ENCODE measurements at places on chromosomes 5 and 9. TPM values are rescaled to one million over a fixed set of nuclear protein-coding genes. Genes with fewer than 3 reads are reported as not detected.
A peak's percentile ranks its signal among the peaks of the same experiment; 100 is the strongest.

DNA sequence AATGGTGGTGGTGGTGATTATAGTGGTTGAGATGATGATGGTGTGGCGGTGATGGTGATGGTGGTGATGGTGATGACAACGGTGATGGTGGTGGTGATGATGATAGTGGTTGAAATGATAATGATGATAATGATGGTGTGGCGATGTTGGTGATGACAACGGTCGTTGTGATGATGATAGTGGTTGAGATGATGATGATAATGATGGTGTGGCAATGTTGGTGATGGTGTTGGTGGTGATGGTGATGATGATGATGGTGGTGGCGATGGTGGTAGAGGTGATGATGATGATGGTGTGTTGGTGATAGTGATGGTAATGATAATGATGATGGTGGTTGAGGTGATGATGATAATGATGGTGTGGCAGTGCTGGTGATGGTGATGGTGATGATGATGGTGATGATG lies 48.0 kb downstream of the PHF2 start:
- peaks cover 22% of the 10 kb centered on the region for H3K4me1 ChIP-seq
- H3K36me3 ChIP-seq, result no peaks in the 10 kb centered on the region
- no peaks in the 10 kb centered on the region for H3K27me3 ChIP-seq
- no peak for DNase-seq
- H3K27ac ChIP-seq, result no peak overlapping the region
- H3K4me3 ChIP-seq, result no peak overlapping the region

DNA sequence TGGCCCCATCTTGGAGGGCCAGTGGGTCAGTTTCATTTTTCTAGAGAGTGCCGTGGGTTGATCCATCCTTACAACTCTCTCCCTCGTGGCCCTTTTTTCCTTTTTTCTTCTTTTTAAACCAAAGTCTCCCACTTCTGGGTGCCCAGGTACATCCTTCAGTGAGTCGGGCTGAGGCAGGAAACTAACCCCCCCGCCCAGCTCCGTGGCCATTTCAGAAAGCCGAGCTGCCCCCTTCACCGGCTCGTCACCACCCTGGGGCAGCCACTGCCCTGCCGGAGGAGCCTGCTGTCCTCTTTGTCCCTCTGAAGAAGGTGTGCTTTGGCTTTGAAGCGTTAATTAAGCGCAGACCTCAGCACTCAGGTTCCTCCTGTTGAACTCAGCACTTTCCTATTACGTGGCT lies 5.2 kb downstream of the CFAP77 start:
- DNase-seq, result no peak
- H3K4me1 ChIP-seq, result peaks cover 8% of the 10 kb centered on the region
- no peaks in the 10 kb centered on the region for H3K27me3 ChIP-seq
- H3K4me3 ChIP-seq, result no peak overlapping the region
- H3K36me3 ChIP-seq, result no peaks in the 10 kb centered on the region

DNA sequence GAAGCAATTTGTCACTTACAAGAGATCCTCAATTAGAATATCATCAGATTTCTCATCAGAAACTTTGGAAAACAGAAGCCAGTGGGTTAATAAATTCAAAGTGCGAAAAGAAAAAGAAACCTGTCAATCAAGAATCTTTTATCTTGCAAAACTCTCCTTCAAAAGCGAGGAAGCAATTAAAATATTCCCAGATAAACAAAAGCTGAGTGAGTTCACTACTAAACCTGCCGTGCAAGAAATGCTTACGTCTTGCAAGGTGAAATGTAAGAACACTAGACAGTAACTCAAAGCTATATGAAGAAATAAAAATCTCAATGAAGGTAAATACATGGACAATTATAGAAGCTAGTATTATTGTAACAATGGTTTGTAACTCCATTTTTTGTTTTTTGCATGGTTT lies 62.8 kb upstream of the IL33 start:
- no peak overlapping the region for H3K27ac ChIP-seq
- H3K4me3 ChIP-seq, result no peak overlapping the region
- no peaks in the 10 kb centered on the region for H3K4me1 ChIP-seq
- H3K36me3 ChIP-seq, result no peaks in the 10 kb centered on the region

The NXNL2 gene
- total RNA-seq, result not detected

DNA sequence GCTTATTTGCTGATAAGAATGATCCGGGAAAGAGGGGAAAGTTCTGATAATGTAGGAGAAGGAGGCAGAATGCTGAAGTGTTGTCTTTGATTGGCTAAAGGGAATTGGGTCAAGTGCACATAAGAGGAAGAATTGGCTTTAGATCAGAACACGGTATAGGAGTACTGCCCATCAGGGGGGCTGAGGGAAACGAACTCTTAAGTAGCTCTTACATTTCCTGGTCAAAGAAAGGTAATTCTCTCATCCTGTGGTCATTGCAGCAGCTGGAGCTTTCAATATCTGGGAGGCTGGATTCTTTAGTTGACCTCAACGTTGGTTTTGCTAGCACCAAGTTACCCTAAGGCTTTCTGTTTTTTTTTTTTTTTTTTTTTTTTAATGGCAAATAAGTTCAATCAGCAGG lies 178.7 kb upstream of the NR3C1 start:
- DNase-seq, result no peak
- no peak overlapping the region for H3K4me3 ChIP-seq
- no peak overlapping the region for H3K27ac ChIP-seq
- peaks cover 13% of the 10 kb centered on the region for H3K4me1 ChIP-seq
- no peaks in the 10 kb centered on the region for H3K27me3 ChIP-seq

GRCh38 chr5:124790895-124791732 lies 44.7 kb upstream of the ZNF608 start:
- H3K27me3 ChIP-seq, result no peaks in the 10 kb centered on the region
- H3K4me1 ChIP-seq, result no peaks in the 10 kb centered on the region
- H3K36me3 ChIP-seq, result no peaks in the 10 kb centered on the region

- DNase-seq, result no peak
- H3K27me3 ChIP-seq, result no peaks in the 10 kb centered on the region
- no peak overlapping the region for H3K27ac ChIP-seq
- H3K4me1 ChIP-seq, result no peaks in the 10 kb centered on the region
- no peaks in the 10 kb centered on the region for H3K36me3 ChIP-seq
- no peak overlapping the region for H3K4me3 ChIP-seq
Observed at GRCh38 chr5:172525996-172526360, 71.7 kb upstream of the SH3PXD2B start.

- DNase-seq, result no peak
- no peaks in the 10 kb centered on the region for H3K4me1 ChIP-seq
- H3K4me3 ChIP-seq, result no peak overlapping the region
Observed at GRCh38 chr9:2987679-2988078, 143.8 kb upstream of the PUM3 start.

DNA sequence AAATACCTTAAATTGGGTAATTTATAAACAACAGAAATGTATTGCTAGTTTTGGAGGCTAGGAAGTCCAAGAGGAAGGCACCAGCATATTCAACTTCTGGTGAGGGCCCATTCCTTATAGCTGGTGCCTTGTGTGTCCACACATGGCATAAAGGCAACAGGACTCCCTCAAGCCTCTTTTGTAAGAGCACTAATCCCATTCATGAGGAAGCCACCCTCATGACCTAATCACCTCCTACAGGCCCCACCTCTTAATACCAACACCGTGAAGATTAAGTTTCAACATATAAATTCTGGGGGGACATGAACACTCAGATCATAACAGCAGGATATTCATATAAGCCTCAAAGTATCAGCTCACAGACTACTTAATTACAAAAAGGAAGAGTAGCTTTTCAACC lies 4.0 kb upstream of the PLAC8L1 start:
- peaks cover 8% of the 10 kb centered on the region for H3K36me3 ChIP-seq
- H3K27ac ChIP-seq, result no peak overlapping the region
- DNase-seq, result no peak
- H3K27me3 ChIP-seq, result no peaks in the 10 kb centered on the region
- no peaks in the 10 kb centered on the region for H3K4me1 ChIP-seq

DNA sequence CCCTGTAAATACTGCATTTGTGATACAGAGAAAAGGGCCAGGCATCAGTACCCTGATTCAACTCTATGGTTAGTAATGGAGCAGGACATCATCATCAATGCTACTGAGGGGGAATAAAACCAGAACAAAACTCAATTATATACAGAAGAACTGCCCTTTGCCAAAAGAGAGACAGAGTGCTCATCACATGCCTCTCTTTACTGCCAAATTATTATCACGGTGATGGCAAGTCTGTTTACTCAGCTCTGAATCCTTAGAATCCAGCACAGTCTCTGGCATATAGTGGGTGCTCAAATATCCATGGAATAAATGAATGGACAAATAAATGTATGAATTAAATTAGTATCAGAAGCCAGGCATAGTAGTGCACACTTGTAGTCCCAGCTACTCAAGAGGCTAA lies 130.2 kb downstream of the TTC39B start:
- H3K4me3 ChIP-seq, result no peak overlapping the region
- no peaks in the 10 kb centered on the region for H3K4me1 ChIP-seq
- H3K27ac ChIP-seq, result no peak overlapping the region
- peaks cover 11% of the 10 kb centered on the region for H3K36me3 ChIP-seq

The GABRG2 gene
- not detected for total RNA-seq

DNA sequence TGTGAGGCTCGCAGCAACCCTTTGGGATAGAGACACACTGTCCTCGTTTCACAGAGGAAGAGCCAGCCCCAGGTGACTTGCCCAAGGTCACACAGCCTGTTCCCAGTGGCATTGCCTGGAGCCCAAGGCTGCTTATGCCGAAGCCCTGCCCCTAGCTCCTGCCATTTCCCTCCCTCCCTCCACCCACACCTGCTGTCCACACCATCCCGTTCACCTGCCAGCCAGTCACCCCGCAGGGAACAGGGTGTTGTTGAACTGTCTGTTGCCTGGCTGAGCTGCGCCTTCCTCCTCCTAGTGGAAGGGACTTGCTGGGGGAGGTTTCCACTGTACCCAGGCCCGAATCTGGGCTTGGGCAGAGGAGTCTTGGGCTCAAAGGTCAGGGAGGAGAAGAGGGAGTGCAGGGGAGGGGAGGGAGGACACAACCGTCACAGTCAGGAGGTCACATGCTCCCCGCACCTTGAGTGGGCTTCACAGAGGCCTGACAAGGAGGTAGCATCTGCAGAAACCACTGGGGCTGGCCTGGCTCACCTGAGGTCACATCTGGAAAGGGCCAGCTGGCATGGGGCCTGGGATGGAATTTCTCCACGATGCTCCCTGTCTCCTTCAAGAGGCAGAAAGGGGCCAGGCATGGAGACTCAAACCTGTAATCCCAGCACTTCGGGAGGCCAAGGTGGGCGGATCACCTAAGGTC lies 6.3 kb downstream of the TTC16 start:
- no peak for DNase-seq
- H3K27ac ChIP-seq, result no peak overlapping the region
- no peaks in the 10 kb centered on the region for H3K36me3 ChIP-seq
- peaks cover 13% of the 10 kb centered on the region for H3K4me1 ChIP-seq
- H3K4me3 ChIP-seq, result no peak overlapping the region

- peak; percentile 29 for DNase-seq
- peak overlapping the region; percentile 61 for H3K27ac ChIP-seq
- no peaks in the 10 kb centered on the region for H3K36me3 ChIP-seq
- no peak overlapping the region for H3K4me3 ChIP-seq
Observed at GRCh38 chr9:70438341-70438928, 24.0 kb upstream of the KLF9 start.

- no peaks in the 10 kb centered on the region for H3K27me3 ChIP-seq
- no peak for DNase-seq
- H3K4me1 ChIP-seq, result no peaks in the 10 kb centered on the region
- H3K36me3 ChIP-seq, result no peaks in the 10 kb centered on the region
- no peak overlapping the region for H3K27ac ChIP-seq
- H3K4me3 ChIP-seq, result no peak overlapping the region
Observed at GRCh38 chr9:126692759-126693427, 79.2 kb downstream of the LMX1B start.

GRCh38 chr9:123453831-123454321 lies 97.9 kb downstream of the CRB2 start:
- no peaks in the 10 kb centered on the region for H3K27me3 ChIP-seq

The GFRA3 gene
- 0.27 TPM for total RNA-seq

- no peak overlapping the region for H3K4me3 ChIP-seq
- H3K36me3 ChIP-seq, result no peaks in the 10 kb centered on the region
- peaks cover 16% of the 10 kb centered on the region for H3K4me1 ChIP-seq
- no peak overlapping the region for H3K27ac ChIP-seq
Observed at GRCh38 chr9:127033061-127033460, 89.4 kb downstream of the ANGPTL2 start.

The MTX3 gene
- 16.7 TPM for total RNA-seq

The CBY3 gene
- not detected for total RNA-seq

GRCh38 chr5:43771611-43772031 lies 168.6 kb downstream of the NNT start:
- no peaks in the 10 kb centered on the region for H3K36me3 ChIP-seq
- H3K27ac ChIP-seq, result no peak overlapping the region
- peaks cover 9% of the 10 kb centered on the region for H3K4me1 ChIP-seq

GRCh38 chr5:82820961-82821845 lies 256.0 kb downstream of the TMEM167A start:
- no peak overlapping the region for H3K27ac ChIP-seq
- H3K36me3 ChIP-seq, result no peaks in the 10 kb centered on the region
- H3K27me3 ChIP-seq, result no peaks in the 10 kb centered on the region
- H3K4me3 ChIP-seq, result no peak overlapping the region
- DNase-seq, result no peak

GRCh38 chr5:170716396-170716795 lies 67.1 kb upstream of the GABRP start:
- no peak overlapping the region for H3K27ac ChIP-seq
- no peak overlapping the region for H3K4me3 ChIP-seq
- no peak for DNase-seq
- no peaks in the 10 kb centered on the region for H3K4me1 ChIP-seq

The CORO2A gene
- total RNA-seq, result 1.2 TPM

The RFESD gene
- total RNA-seq, result 11.1 TPM

- peaks cover 6% of the 10 kb centered on the region for H3K4me1 ChIP-seq
- H3K27me3 ChIP-seq, result no peaks in the 10 kb centered on the region
- no peaks in the 10 kb centered on the region for H3K36me3 ChIP-seq
- peak overlapping the region; percentile 59 for H3K27ac ChIP-seq
Observed at GRCh38 chr5:142095035-142095434, 13.5 kb upstream of the NDFIP1 start.

The PHYHD1 gene
- 21.1 TPM for total RNA-seq

The MARVELD2 gene
- 2.4 TPM for total RNA-seq

DNA sequence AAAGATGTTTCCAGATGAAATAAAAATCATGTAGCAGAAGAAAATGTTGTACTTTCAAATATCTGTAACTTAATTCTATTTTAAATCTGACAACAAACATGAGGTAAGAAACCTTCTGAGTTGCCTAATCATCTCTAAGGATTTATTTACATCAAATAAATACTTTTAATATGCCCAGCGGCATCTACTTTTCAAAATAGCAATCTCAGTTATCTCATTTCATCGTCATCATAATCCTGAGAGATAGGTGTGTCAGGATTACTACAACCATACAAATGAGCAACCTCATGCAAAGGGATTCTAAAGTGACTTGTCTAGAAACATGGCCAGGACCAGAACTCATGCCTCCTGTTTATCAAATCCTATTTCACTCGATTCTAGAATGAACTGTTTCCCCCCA lies 49.5 kb downstream of the DENND1A start:
- no peak for DNase-seq
- no peaks in the 10 kb centered on the region for H3K4me1 ChIP-seq
- no peaks in the 10 kb centered on the region for H3K27me3 ChIP-seq
- H3K4me3 ChIP-seq, result no peak overlapping the region
- peaks cover 2% of the 10 kb centered on the region for H3K36me3 ChIP-seq

DNA sequence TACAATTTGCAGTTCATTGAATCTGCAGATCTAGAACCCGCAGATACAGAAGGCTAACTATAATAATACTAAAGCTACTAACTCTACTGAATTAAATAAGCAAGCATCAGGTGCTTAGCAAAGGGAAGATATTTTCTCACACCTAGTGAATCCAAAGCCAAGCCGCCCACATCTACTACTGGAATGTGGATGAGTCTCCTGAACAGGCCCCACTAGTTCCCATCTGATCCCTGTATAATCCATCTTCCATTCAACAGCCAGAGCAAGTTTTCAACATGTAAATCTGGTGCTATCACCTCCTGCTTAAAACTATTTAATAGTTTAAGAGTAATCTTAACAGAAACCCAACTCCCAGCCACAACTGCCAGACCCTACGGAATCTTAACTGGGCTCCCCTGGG lies 18.9 kb downstream of the ARL15 start:
- no peaks in the 10 kb centered on the region for H3K27me3 ChIP-seq
- H3K36me3 ChIP-seq, result no peaks in the 10 kb centered on the region
- no peak overlapping the region for H3K4me3 ChIP-seq
- H3K27ac ChIP-seq, result no peak overlapping the region
- no peak for DNase-seq

Data from thoracic aorta (tissue), 2 donors.